Mammary microvascular endothelial cell (primary cell): ENCODE measurements at places on chromosomes 4 and X. TPM values are rescaled to one million over a fixed set of nuclear protein-coding genes. Genes with fewer than 3 reads are reported as not detected.

KLB gene
- total RNA-seq: under 0.01 TPM in 1 of 2 replicates, not detected in the other

FGF16 gene
- total RNA-seq: 0.98 and 1.9 TPM in 2 replicates

MAGEB1 gene
- not detected in 2 replicates for total RNA-seq

PPP4R3C gene
- not detected in 2 replicates for total RNA-seq

LIMCH1 gene
- 14.5 and 17.3 TPM in 2 replicates for total RNA-seq

VSIG4 gene
- total RNA-seq: not detected in 2 replicates

SNCA gene
- total RNA-seq: 67.6 and 68.1 TPM in 2 replicates

DUX4 gene
- total RNA-seq: not detected in 2 replicates

TRAM1L1 gene
- total RNA-seq: 0.47 and 0.89 TPM in 2 replicates

DRD5 gene
- total RNA-seq: not detected in 2 replicates

GAGE1 gene
- total RNA-seq: not detected in 2 replicates

RBMXL3 gene
- not detected in 2 replicates for total RNA-seq

EXOC1L gene
- not detected in 2 replicates for total RNA-seq

FGD1 gene
- total RNA-seq: 5.6 and 6.0 TPM in 2 replicates

SUPT20HL1 gene
- not detected in 2 replicates for total RNA-seq

CCKAR gene
- not detected in 2 replicates for total RNA-seq

RASSF6 gene
- not detected in 2 replicates for total RNA-seq

PDCL2 gene
- not detected in 2 replicates for total RNA-seq

L1CAM gene
- 0.05 TPM in 1 of 2 replicates, not detected in the other for total RNA-seq

XK gene
- under 0.01 and 0.07 TPM in 2 replicates for total RNA-seq

KIAA1210 gene
- total RNA-seq: not detected in 2 replicates

CCSER1 gene
- 0.07 TPM in 1 of 2 replicates, not detected in the other for total RNA-seq

UNC5C gene
- 0.07 and 0.10 TPM in 2 replicates for total RNA-seq

H2BW2 gene
- not detected in 2 replicates for total RNA-seq

PARM1 gene
- 0.07 and 0.15 TPM in 2 replicates for total RNA-seq

TSPAN7 gene
- total RNA-seq: 2.2 and 2.7 TPM in 2 replicates

NPNT gene
- 0.59 and 0.67 TPM in 2 replicates for total RNA-seq

IL21 gene
- total RNA-seq: not detected in 2 replicates

DCAF8L1 gene
- not detected in 2 replicates for total RNA-seq
